ENCODE measurements at places on chromosomes 4 and X.

DNA sequence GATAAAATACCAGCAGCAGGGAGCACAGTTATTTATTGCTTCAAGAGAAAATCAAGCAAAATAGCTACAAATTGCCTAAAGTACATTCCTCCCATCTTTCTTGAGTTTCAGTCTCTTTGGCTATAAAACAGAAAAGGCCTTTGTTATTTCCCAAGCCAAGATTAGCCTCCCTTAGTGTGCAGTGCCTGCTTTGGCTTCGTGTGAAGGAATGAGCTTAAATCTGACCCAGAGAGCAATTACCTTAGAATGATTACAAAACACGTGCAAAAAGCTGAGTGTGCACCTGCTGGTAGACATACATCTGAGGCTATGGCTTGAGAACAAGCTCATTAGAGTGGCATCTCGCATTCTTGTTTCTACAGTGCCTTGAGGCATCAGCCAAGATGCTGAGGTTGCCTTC is 250.8 kb downstream of the C4orf33 start:
- DNase-seq: no peak

DNA sequence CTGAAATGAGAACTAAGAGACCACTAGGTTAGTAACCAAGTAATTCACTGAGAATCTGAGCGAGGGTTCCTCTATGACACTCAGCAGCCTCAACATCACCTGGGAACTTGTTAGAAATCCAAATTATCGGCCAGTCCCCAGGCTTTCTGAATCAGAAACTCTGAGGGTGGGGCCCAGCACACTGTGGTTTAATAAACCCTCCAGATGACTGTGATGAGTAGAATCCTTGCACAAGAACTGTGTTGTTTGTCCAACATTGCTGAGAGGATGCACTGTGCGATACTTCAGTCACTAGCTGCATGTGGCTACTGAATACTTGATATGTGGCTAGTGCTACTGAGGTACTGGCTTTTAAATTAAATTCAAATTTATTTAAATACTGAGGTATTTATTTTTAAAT is 243.9 kb downstream of the MAML3 start:
- DNase-seq: no peak

GRCh38 chrX:105553118-105553517 is 269.2 kb upstream of the NRK start:
- no peak for DNase-seq

DNA sequence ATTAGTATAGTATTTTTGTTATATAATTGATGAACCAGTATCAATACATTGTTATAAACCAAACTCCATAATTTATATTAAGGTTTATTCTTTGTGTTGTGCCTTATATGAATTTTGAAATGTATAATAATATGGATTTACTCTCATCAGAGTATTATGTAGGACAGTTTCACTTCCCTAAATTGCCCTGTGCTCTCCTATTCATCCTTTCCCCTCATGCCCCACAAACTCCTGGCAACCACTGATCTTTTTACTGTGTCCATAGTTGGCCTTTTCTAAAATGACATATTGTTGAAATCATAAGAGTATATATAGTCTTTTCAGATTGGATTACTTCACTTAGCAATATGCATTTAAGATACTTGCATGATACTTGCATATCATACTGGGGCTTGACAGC is 958.1 kb upstream of the GRID2 start:
- no peak for DNase-seq

DNA sequence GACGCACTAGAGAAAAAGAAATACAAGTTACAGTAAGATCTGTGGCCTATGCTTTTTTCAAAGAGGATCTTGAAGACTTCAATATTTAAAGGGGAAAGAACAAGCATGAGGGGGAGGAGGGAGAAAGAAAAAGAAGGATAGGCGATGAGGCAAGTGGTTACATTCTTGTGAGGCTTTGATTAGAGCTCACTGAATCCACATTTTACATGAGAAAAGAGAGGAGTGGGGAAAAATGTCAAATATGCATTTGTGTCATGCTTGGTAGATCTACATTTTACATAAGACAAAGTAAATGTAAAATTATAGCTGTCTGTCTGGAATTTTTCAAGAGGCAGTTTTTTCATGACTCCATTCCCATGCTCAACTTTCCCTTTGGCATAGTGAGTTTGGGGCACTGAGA is 965.9 kb downstream of the FSTL5 start:
- DNase-seq: no peak

DNA sequence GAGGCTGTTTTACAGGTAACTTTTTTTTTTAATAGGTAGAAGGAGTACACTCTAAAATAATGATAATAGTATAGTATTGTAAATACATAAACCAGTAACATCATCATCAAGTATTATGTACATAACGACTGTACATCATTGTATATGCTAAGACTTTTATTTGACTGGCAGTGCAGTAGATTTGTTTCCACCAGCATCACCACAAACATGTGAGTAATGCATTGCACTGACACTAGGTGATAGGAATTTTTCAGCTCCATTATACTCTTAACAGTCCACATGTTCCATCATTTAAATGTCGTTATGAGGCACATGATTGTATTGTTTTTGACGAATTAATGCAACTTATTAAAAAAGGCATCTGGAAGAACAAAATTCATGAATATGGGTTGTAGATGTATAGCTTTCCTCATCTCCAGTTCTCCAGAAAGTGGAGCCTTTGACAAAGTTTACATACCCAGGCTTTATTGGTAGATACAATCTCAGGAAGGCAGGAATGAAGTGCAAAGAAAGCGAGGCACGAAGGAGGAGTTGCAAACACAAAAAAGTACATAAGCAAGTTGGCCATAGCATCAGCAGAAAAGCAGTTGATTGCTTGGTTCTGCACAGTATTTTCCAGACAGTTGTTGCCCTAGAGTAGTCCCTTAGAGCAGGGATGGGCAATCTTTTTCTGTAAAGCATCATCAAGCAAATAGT is 336.9 kb upstream of the NR3C2 start:
- DNase-seq: no peak

- no peak for DNase-seq
Measured at GRCh38 chrX:131277543-131278136, 11.5 kb downstream of the IGSF1 start.

GRCh38 chr4:77126809-77127208 is 30.2 kb upstream of the CCNG2 start:
- DNase-seq: no peak

DNA sequence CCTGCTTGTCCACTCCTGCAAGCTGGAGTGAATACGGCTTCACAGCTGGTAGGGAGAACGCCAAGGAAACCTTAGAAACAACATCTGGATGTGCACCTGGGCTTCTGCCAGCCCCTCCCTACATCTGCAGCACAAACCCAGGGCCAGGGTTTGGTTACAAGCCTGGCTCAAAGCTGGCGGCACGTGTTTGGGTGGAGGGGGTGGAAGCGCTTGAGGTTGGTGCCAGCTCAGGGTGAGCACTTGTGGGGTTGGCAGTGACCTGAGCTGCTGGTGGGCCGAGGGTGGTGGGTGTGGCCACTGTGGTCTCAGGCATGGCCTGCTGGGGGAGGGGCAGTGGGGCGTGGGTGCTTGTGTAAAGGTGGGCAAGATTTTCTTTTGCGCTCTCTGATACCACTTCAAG is 15.6 kb downstream of the ELF4 start:
- DNase-seq: no peak

- DNase-seq: no peak
Measured at GRCh38 chr4:41656106-41656505, 92.4 kb downstream of the PHOX2B start.

GRCh38 chr4:32192363-32192762 is 1472.2 kb downstream of the PCDH7 start:
- DNase-seq: no peak

DNA sequence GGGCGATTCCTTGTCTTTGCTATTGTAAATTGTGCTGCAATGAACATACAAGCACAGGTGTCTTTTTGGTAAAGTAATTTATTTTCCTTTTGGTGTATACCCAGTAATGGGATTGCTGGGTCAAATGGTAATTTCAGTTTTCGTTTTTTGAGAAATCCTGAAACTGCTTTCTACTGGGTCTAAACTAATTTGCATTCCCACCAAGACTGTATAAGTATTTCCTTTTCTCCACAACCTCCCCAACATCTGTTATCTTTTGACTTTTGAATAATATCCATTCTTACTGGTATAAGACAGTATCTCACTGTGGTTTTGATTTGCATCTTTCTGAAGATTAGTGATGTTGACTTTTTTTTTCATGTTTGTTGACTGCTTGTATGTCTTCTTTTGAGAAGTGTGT is 2506.0 kb downstream of the PCDH7 start:
- no peak for DNase-seq

GRCh38 chrX:136034668-136035067 is 49.4 kb downstream of the SLC9A6 start:
- DNase-seq: no peak

DNA sequence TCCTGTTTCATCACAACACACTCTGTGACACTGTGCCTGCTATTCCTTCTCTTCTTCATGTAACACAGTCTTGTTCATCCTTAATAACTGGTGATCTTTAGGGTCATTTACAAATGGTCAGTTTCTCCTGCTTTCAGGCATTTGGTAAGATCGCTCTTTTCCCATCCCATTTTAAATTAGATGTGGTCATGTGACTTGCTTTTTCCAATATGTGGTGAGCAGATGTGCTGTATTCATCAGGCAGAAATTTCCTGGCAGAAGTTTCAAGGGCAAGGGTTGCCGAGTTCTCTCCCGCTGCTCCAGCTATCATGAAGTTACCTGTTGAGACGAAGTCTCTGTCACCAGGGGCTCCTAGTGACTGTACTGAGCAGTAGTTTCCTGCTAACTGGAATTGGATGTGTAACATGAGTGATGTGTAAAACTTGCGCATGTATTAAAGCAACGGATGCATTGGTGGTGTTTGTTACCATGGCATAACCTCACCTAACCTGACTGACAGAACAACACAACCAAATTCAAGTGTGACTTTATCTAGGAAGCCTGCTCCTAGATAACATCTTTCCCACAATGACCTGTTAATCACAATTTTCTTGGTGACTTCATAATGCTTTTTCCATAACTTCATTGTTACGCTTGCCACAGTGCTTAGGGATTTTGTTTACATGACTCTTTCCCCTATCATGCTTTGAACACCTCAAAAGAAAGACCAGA is 29.5 kb upstream of the BMPR1B start:
- no peak for DNase-seq

DNA sequence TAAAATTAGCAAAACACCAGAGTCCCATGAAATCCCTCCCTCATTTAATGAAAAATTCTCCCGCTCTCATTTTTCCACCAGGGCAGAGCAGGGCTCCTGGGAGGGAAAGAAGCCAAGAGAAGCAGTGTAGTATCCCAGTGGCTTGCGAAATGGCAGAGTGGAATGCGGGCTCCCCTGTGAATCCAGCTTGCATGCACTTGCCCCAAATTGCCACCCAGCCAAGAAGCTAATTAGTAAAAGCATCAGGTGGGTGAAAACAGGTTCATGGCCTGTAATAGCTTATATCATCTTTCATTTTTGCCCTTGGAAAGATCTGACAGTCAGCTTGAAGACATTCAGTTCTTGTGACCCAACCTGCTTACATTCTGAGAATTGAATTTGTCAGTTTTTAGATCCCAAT is 10.1 kb downstream of the AMOT start:
- no peak for DNase-seq

DNA sequence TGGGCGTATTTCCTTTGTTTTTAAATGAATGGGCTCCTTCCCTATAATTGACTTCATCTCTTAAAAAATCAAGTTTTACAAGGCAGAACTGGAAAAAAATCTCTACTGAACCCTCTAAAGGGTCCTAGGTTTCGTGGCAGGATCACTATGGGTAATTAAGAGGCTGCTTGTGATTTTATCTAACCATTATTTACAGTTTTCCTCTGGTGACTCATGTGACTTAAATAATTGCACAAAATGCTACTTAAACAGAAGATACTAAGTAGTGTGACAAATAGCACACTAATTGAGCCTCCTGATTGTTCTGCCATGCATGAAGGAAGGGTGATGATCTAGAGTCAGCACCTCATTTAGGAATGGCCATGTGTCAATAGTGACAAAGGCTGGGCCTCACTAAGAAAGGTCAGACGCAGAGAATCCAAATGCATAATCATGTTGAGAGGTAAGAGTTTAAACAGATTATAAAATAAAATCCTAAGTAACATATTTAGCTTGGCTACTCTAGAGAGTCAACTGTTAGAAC is 35.5 kb downstream of the OFD1 start:
- no peak for DNase-seq

DNA sequence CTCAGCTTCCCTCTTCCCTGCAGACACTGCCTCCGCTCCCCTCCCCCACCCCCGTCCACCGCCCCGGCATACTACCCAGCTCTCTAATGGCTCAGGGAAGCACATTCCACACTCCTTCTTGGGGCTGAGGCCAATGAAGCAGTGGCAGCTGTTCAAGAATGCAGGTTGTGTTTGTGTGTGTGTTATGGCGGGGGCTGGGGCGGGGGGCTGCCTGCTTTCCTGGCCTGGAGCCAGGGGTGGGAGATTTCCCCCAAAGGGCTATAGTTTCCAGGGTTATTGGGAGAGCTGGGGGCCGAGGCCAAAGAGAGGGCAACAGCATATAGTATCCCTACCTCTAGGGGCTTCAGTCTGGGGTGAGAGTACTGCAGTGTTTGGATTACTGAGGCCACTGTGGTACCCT is 149.4 kb downstream of the EFNB1 start:
- no peak for DNase-seq

- DNase-seq: no peak
Measured at GRCh38 chr4:113872426-113873260, 106.8 kb downstream of the ARSJ start.

- DNase-seq: no peak
Measured at GRCh38 chrX:28379103-28379502, 208.1 kb upstream of the IL1RAPL1 start.

- no peak for DNase-seq
Measured at GRCh38 chr4:13891544-13891939, 264.0 kb upstream of the BOD1L1 start.

DNA sequence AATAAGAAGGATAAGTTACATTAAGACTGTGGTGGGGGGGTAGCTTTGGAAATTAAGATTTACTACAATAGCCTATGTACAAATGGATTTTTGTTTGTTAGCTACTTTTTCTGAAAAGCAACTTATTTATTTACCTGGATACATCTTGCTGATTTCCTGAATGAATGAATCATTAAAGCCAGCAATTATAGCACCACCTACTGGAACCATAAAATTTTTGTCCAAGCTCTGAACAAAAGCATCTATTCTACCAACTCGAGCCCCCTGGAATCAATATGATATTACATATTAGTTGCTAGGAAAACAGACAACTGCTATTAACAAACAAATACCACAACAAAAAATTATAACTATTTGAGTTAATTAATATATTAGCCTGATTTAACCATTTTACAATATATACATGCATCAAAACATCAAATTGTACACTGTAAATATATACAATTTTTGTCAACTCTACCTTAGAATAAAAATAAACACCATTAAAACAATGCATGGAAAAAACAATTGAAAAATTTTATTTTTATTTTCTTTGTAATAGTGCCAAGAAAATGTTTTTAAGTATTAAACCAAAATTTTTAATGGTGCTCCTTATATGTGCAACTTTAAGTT is 15.3 kb downstream of the SEPSECS start:
- no peak for DNase-seq

Measured in activated CD4-positive, alpha-beta T cell treated with anti-CD3 and anti-CD28 coated beads, Interleukin-2, amount 50 U/mL, for 4 hours (primary cell).